ENCODE measurements at places on chromosomes 12 and 14. TPM values are rescaled to one million over a fixed set of nuclear protein-coding genes. Genes with fewer than 3 reads are reported as not detected.

Gene REC8
- 4.6 TPM for total RNA-seq

Gene PIK3C2G
- 1.7 TPM for total RNA-seq

Gene METTL17
- 96.9 TPM for total RNA-seq

Gene FAM90A1
- total RNA-seq, result 0.33 TPM

Gene LRP1-AS
- not detected for total RNA-seq

Gene LTBR
- total RNA-seq, result 123 TPM

Gene MON2
- total RNA-seq, result 57.1 TPM

Gene STX2
- total RNA-seq, result 39.2 TPM

Gene FOXM1
- 2.5 TPM for total RNA-seq

Gene WNT5B
- 32.4 TPM for total RNA-seq

Gene NEDD8
- total RNA-seq, result 217 TPM

Gene KLHDC1
- total RNA-seq, result 11.4 TPM

Gene TTC6
- total RNA-seq, result not detected

Data from sigmoid colon (tissue), 7 donors.